ENCODE measurements at places on chromosomes 5 and 9. TPM values are rescaled to one million over a fixed set of nuclear protein-coding genes. Genes with fewer than 3 reads are reported as not detected.

DNA sequence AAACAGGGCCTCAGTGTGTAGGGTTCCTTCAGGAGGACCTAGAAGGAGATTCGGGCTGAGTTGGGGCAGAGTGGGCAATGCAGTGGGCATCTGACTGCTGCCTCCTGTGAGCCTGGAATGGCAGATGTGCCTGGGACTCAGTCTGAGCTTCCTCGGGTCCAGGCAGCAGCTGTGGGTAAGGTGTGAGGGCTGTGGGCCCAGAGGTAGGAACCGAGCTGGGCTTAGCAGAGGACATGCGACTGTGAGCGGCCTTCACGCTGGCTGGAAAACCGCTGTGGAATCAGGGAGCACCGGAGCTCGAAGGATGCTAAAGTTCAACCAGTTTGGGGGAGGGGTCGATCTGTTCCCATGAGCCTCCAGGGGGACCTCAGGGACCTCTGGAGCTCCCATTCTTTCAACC is 137.0 kb downstream of the PAX5 start:
- DNase-seq: no peak

GRCh38 chr9:81759680-81760215 is 70.4 kb upstream of the TLE1 start:
- DNase-seq: no peak

GRCh38 chr9:99811172-99811571 is 10.5 kb upstream of the NR4A3 start:
- DNase-seq: no peak

GRCh38 chr5:107605596-107606125 is 65.1 kb downstream of the EFNA5 start:
- no peak for DNase-seq

GRCh38 chr5:172303572-172304335 is 20.2 kb upstream of the UBTD2 start:
- DNase-seq: no peak

GRCh38 chr5:135671052-135671705 is 92.4 kb upstream of the CXCL14 start:
- DNase-seq: no peak

C7 gene
- not detected for total RNA-seq

F2RL1 gene
- 3.4 TPM for total RNA-seq
